ENCODE measurements at places on chromosomes 7 and 10.

GRCh38 chr10:130761788-130762301 is 549.7 kb downstream of the TCERG1L start:
- no peaks in the 10 kb centered on the region for H3K27me3 ChIP-seq
- no peaks in the 10 kb centered on the region for H3K36me3 ChIP-seq
- H3K4me3 ChIP-seq = no peak overlapping the region
- no peak for DNase-seq
- H3K4me1 ChIP-seq = no peaks in the 10 kb centered on the region

DNA sequence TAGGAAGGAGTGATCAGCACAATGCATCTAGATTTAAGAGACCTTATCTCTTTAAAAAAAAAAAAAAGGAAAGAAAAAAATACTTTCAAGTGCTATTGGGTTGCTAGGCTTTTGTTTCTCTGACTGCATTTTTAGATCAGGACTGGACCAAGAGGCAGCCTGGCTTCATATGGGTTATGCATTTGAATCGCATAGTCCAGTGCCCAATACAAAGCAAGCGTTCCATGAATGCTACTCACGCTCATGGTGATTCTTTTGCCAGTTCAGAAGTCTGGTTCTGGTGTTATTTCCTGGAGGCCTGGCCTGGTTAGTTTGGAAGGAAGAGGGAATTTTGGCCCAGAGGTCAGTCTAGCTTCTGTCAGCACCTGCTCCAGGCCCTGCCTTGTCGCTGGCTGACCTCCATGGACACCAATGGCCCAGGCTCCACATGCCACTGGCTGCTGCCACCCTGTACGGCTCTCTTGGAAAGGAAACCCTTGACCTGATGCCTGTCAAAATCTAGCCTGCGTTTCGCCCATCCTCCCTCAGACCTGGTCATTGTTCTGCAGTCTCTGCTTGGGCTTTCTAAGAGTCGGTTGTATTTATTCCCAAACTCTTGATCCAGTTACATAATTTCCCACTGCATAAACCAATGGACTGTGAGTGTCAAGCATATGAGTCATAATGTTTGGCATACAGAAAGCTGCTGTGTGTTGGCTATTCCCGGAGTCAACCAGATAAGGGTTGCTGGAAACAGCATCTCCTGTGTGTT is 74.3 kb upstream of the MKX start:
- no peaks in the 10 kb centered on the region for H3K36me3 ChIP-seq
- no peaks in the 10 kb centered on the region for H3K27me3 ChIP-seq
- no peak overlapping the region for H3K27ac ChIP-seq
- H3K4me3 ChIP-seq = no peak overlapping the region
- DNase-seq = no peak

- H3K36me3 ChIP-seq = peaks cover 2% of the 10 kb centered on the region
- H3K27me3 ChIP-seq = no peaks in the 10 kb centered on the region
- H3K4me3 ChIP-seq = no peak overlapping the region
Observed at GRCh38 chr7:140898786-140899536, 25.8 kb downstream of the BRAF start.

DNA sequence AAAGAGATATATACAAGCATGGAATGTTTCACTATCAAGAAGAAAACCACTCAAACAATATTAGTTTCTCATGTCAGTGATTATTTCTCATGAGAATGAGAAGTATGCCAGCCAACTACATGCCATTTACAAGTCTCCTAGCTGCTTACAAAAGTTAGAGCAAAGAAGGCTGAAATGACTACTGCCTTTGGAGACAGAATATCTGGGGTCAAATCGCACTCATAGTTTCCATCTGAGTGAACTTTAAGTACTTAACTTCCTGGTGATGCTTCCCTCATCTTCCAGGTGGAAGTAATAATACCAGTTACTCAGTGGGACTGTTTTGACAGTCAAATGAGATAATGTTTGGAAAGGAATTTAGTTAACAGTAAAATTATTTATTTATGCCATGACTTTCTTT is 42.0 kb upstream of the RHOBTB1 start:
- H3K36me3 ChIP-seq = no peaks in the 10 kb centered on the region
- peaks cover 5% of the 10 kb centered on the region for H3K4me1 ChIP-seq
- H3K27ac ChIP-seq = no peak overlapping the region

- no peak for DNase-seq
- H3K27me3 ChIP-seq = no peaks in the 10 kb centered on the region
- no peak overlapping the region for H3K4me3 ChIP-seq
- H3K36me3 ChIP-seq = no peaks in the 10 kb centered on the region
- H3K27ac ChIP-seq = no peak overlapping the region
Observed at GRCh38 chr7:96996958-96997511, 8.3 kb upstream of the DLX6 start.

DNA sequence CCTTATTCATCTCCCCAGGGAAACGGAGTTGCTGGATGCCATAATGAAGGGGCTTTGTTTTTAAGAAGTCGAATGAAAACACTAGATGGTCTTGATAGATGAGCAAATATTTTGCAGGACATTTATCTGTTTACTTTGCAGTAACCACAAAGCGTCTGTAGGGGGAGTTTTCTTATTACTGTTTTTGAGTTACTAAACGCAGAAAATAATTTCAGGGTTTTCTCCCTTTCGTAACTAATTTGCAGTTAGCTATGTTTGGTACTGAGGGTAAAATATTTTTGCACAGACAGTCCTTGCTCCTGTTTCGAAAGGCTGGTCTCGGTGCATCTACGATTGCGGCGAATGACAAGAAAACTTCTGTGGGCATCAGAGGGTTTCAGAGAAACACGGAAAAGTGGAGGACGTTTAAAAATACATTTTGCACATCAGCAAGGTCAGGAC is 505.6 kb upstream of the MKI67 start:
- no peak overlapping the region for H3K27ac ChIP-seq
- no peaks in the 10 kb centered on the region for H3K36me3 ChIP-seq
- H3K4me3 ChIP-seq = no peak overlapping the region
- no peaks in the 10 kb centered on the region for H3K4me1 ChIP-seq

DNA sequence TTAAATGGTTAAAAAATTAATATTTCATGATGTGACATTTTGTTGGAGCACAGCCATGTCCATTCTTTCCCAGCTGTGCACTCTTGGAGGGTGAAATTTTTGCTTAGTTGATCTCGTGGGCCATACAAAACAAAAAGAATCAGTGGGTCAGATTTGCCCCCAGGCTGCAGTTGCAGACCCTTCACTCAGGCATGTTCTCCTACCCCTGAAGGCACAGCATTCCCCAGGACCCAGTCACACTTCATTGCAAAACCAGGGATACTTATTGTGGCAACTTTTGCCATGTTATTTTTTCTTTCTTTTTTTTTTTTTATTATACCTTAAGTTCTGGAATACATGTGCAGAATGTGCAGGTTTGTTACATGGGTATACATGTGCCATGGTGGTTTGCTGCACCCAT is 6.0 kb downstream of the TAS2R40 start:
- no peaks in the 10 kb centered on the region for H3K27me3 ChIP-seq
- H3K4me3 ChIP-seq = no peak overlapping the region
- H3K27ac ChIP-seq = no peak overlapping the region

DNA sequence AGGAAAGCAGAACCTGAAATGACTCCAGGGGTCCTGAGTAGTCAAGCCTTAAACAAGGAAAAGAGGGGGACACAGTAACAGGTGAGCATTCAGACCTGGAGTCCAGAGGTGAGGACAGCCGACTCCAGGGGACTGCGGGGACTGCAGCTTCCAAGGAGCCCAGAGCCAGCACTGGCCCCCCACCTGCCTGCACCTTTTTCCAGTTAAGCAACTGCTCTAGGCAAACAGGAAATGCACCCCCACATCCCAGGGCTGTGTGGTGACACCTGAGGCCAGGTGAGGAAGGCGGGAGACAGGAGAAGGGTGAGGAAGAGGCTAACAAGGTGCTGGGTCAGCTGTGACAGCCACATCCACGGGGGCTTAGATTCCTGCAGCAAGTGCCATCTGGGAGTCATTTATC is 20.1 kb upstream of the EN2 start:
- no peak overlapping the region for H3K27ac ChIP-seq
- H3K27me3 ChIP-seq = peaks cover 44% of the 10 kb centered on the region
- no peak overlapping the region for H3K4me3 ChIP-seq
- H3K4me1 ChIP-seq = no peaks in the 10 kb centered on the region
- no peaks in the 10 kb centered on the region for H3K36me3 ChIP-seq

Measured in SJSA1 (cell line).